Heart left ventricle (tissue), 16 donors: ENCODE measurements at places on chromosomes 7 and 10. TPM values are rescaled to one million over a fixed set of nuclear protein-coding genes. Genes with fewer than 3 reads are reported as not detected.
A peak's percentile ranks its signal among the peaks of the same experiment; 100 is the strongest.

DNA sequence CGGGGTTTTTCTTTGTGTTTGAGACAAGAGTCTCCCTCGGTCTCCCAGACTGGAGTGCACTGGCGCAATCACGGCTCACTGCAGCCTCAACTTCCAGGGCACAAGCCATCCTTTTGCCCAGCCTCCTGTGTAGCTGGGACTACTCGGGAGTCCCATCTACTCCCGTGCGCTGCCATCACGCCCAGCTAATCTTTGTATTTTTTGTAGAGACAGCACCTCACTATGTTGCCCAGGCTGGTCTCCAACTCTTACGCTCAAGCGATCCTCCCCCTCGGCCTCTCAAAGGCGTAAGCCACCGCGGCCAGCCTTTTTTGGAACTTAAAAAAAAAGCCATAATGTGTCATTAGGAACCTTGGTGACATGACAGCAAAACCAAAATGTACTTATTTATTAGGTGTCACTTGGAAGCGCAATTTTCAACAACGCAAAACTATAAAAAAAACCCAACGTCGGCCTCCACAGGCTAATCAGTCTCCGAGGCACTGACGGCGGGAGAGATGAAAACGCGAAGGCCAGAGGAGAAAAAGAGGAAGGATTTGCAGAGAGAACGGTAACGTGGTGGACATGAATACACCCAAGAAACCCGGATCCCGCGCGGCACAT is 911 bp upstream of the HNRNPH3 start:
- no peaks in the 10 kb centered on the region for H3K27me3 ChIP-seq
- peaks cover under 1% of the 10 kb centered on the region for H3K4me1 ChIP-seq
- H3K36me3 ChIP-seq, result no peaks in the 10 kb centered on the region
- peak; percentile 45 for DNase-seq
- H3K27ac ChIP-seq, result peak overlapping the region; percentile 98

DNA sequence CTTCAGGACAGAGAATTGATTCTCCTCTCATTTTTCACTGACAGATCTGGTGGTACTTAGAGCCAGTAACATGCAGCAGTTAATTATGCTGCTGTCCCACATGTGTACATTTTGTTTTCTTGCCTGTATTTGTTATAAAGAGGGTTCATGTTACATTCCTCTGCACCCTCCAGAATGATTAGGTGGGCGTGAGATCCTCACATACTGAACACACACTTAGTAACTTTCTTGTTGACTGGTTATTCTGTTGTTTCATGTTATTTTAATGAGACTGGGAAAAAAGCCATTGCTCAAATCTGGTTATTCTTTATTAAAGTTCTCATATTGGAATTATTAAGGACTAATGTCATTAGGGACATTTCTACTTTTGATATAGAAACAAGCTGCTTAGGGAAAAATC is 409.1 kb downstream of the SDK1 start:
- no peak overlapping the region for H3K4me3 ChIP-seq
- DNase-seq, result no peak
- no peaks in the 10 kb centered on the region for H3K4me1 ChIP-seq

MYPN gene
- total RNA-seq, result 105 TPM

OR2A5 gene
- not detected for total RNA-seq

FAM13C gene
- total RNA-seq, result 6.3 TPM

- H3K27ac ChIP-seq, result no peak overlapping the region
- no peak for DNase-seq
- no peaks in the 10 kb centered on the region for H3K27me3 ChIP-seq
Observed at GRCh38 chr7:54687462-54688212, 71.4 kb downstream of the SEC61G start.

- no peaks in the 10 kb centered on the region for H3K36me3 ChIP-seq
- H3K4me3 ChIP-seq, result no peak overlapping the region
- H3K27me3 ChIP-seq, result peaks cover 3% of the 10 kb centered on the region
- H3K27ac ChIP-seq, result no peak overlapping the region
Observed at GRCh38 chr10:46223626-46224413, 63.0 kb upstream of the ANTXRL start.

ADAMTS14 gene
- 0.44 TPM for total RNA-seq

DNA sequence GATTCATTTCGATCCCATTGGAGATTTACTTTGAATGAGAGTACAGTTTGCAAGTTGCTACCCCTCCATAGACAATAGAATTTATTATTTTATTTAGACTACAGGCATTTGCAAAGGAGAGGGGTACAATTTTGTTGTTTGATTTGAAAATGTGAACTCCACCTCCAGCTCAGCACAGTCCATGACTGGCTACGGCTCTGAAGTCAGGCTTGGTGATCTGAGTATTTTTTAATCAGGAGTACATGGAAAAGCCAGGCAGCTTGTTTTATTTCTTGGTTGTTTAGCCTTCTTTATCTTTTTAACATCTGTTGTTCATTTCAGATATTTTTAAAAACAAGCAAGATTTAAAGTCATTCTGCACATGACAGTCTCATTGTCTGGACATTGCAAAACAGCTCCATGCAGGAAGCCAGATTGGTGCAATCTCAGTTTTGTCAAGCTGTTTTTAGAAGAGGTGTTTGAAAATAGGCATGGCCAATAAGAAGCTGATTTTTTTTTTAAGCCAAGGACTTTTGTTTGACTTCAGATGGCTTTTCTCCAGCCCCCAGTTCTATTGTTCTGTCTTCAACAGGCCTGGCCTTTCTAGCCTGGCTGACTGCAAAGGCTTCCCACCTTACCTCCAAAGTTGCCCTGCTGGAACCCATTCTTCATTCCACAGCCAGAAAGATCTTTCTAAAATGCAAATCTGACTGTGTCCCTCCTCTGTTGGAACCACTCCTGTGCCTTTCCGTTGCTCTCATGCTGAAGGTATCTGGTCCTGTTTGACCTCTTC is 12.2 kb downstream of the PLXDC2 start:
- H3K27ac ChIP-seq, result peak overlapping the region; percentile 61
- H3K36me3 ChIP-seq, result no peaks in the 10 kb centered on the region
- no peak overlapping the region for H3K4me3 ChIP-seq
- DNase-seq, result no peak
- no peaks in the 10 kb centered on the region for H3K27me3 ChIP-seq
- H3K4me1 ChIP-seq, result peaks cover 65% of the 10 kb centered on the region

- no peak overlapping the region for H3K4me3 ChIP-seq
- DNase-seq, result no peak
- no peak overlapping the region for H3K27ac ChIP-seq
- H3K36me3 ChIP-seq, result no peaks in the 10 kb centered on the region
- no peaks in the 10 kb centered on the region for H3K27me3 ChIP-seq
Observed at GRCh38 chr7:117051808-117052207, 98.5 kb downstream of the ST7 start.

LRRC18 gene
- not detected for total RNA-seq

TUBB8 gene
- not detected for total RNA-seq

THSD7A gene
- 0.67 TPM for total RNA-seq

GRCh38 chr10:5720182-5720581 is 35.5 kb downstream of the TASOR2 start:
- no peak overlapping the region for H3K27ac ChIP-seq
- no peaks in the 10 kb centered on the region for H3K4me1 ChIP-seq
- DNase-seq, result no peak
- peaks cover 41% of the 10 kb centered on the region for H3K36me3 ChIP-seq
- no peaks in the 10 kb centered on the region for H3K27me3 ChIP-seq
- H3K4me3 ChIP-seq, result no peak overlapping the region

DNA sequence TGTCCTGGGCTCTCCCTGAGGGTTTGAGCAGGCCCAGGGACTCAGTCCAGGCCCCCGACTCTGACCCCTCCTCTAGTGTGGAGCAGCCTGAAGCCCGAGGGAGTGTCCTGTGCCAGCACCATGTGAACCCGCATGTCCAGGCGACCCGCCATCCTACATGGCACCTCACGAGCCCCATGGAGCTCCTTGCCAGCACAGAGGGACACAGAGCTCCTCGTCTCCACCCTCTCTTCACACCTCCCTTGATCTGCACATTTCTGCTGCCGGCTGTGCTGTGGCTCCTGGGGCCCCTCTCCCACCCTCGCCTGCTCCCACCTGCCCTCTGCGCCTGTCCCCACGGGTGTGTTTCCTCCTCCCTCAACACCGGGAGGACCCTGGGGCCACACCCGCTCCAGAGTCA is 103.5 kb downstream of the ADARB2 start:
- no peaks in the 10 kb centered on the region for H3K36me3 ChIP-seq
- H3K27me3 ChIP-seq, result no peaks in the 10 kb centered on the region
- no peaks in the 10 kb centered on the region for H3K4me1 ChIP-seq

STK17A gene
- total RNA-seq, result 43.9 TPM

LMOD2 gene
- 1,479 TPM for total RNA-seq

GPR15LG gene
- not detected for total RNA-seq

GRCh38 chr7:150587551-150587950 is 20.4 kb downstream of the GIMAP4 start:
- no peak for DNase-seq
- peaks cover 30% of the 10 kb centered on the region for H3K4me1 ChIP-seq
- H3K4me3 ChIP-seq, result no peak overlapping the region
- H3K27me3 ChIP-seq, result no peaks in the 10 kb centered on the region
- H3K27ac ChIP-seq, result peak overlapping the region; percentile 86
- no peaks in the 10 kb centered on the region for H3K36me3 ChIP-seq

SFRP4 gene
- total RNA-seq, result 21.3 TPM

- DNase-seq, result no peak
- H3K4me1 ChIP-seq, result no peaks in the 10 kb centered on the region
- H3K4me3 ChIP-seq, result no peak overlapping the region
Observed at GRCh38 chr10:72855790-72856189, 37.7 kb upstream of the OIT3 start.

CAMK1D gene
- total RNA-seq, result 4.0 TPM

DNA sequence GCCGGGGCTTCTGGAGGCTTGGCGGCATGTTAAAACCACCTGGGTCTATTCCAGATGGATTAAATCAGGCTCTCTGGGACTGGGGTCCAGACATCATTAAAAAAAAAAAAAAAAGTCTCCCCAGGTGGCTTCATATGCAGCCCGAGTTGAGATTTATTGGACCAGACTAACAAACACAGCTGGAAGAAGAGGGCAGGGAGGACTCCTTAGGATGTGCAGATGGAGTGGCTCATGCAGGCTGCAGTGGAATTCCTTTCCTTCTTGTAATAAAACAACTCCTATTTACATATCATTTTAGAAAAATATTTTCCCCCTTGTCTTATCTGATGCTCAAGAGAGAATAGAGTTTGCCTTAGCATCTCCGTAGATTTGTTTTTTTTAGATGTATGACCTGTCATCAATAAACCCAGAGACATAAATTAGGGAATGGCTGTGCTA is 238.1 kb downstream of the CAMK1D start:
- no peak overlapping the region for H3K27ac ChIP-seq
- no peak for DNase-seq
- H3K4me3 ChIP-seq, result no peak overlapping the region
- no peaks in the 10 kb centered on the region for H3K36me3 ChIP-seq
- no peaks in the 10 kb centered on the region for H3K27me3 ChIP-seq
- no peaks in the 10 kb centered on the region for H3K4me1 ChIP-seq

GRCh38 chr7:4556868-4557793 is 125.0 kb upstream of the FOXK1 start:
- no peaks in the 10 kb centered on the region for H3K4me1 ChIP-seq
- no peak overlapping the region for H3K27ac ChIP-seq
- H3K36me3 ChIP-seq, result no peaks in the 10 kb centered on the region
- DNase-seq, result no peak
- no peaks in the 10 kb centered on the region for H3K27me3 ChIP-seq

DNA sequence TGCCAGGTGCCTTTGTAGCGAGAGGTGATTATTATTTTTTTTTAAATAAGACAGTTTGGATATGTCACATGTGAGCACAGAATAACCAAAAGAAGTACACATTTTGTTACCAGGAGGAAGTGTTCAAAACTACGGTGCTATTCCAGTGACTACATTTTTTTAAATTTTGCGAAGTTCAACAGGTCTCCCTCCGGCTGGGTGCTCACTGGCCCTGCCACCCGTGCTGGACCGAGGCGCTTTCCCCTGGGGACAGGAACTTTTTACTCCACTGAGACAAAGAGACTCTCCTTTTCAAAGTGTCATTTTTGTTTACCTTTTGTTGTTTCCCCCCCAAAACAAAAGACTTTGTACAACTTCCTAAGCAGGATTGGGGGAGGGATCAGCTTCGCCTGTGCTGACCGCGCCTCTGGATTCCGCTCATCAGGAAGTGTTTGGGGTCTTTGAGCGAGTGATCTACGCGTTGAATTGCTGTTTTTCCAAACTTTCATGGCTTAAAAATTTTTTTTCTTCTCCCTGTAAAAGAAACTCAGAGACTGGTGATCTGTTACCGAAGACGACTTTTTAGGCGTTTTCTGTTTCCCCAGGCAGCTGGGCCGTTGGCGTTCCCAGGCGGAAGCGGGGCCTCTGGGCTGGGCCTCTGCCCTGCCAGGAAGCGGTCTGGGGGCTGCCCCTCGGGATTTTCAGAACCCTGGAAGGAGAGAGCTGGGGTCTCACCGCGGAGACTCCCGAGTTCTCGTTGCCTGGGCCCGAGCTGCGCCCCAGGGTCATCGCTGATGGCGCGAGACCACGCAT is 7.2 kb downstream of the EN2 start:
- H3K4me3 ChIP-seq, result no peak overlapping the region
- no peak overlapping the region for H3K27ac ChIP-seq
- no peaks in the 10 kb centered on the region for H3K36me3 ChIP-seq

- no peak overlapping the region for H3K4me3 ChIP-seq
- H3K27ac ChIP-seq, result no peak overlapping the region
- DNase-seq, result no peak
- no peaks in the 10 kb centered on the region for H3K36me3 ChIP-seq
- H3K27me3 ChIP-seq, result peaks cover 8% of the 10 kb centered on the region
Observed at GRCh38 chr7:101659706-101660105, 30.6 kb upstream of the MYL10 start.

GRCh38 chr7:108368466-108368865 is 87.8 kb downstream of the NRCAM start:
- no peak overlapping the region for H3K4me3 ChIP-seq
- H3K27ac ChIP-seq, result no peak overlapping the region
- DNase-seq, result no peak
- no peaks in the 10 kb centered on the region for H3K4me1 ChIP-seq
- H3K27me3 ChIP-seq, result no peaks in the 10 kb centered on the region

- no peak for DNase-seq
- no peak overlapping the region for H3K27ac ChIP-seq
- no peaks in the 10 kb centered on the region for H3K36me3 ChIP-seq
- H3K4me1 ChIP-seq, result peaks cover 6% of the 10 kb centered on the region
- H3K27me3 ChIP-seq, result peaks cover 60% of the 10 kb centered on the region
Observed at GRCh38 chr10:101287997-101288635, 58.9 kb upstream of the LBX1 start.
